ENCODE measurements at places on chromosomes 2 and 18. TPM values are rescaled to one million over a fixed set of nuclear protein-coding genes. Genes with fewer than 3 reads are reported as not detected.

DNA sequence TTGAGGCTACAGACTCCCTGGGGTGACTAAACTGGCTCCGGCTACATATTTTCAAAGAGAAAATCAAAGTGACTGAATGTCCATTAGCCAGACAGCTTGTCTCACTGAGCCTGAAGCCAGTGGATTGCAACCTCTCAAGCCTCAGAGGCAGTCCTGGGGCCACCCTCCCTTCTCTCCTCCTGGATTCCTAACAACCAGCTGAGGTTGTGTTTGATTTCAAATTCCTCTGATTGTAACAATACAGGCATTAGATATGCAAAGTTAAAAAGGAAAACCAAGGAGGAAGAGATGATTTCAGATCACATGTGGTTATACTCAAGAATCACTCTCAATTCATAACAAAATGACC, 101.0 kb upstream of the LMAN1 start:
- H3K4me3 ChIP-seq, result no peak overlapping the region
- H3K27ac ChIP-seq, result no peak overlapping the region
- no peaks in the 10 kb centered on the region for H3K4me1 ChIP-seq
- DNase-seq, result no peak
- no peaks in the 10 kb centered on the region for H3K36me3 ChIP-seq
- H3K27me3 ChIP-seq, result no peaks in the 10 kb centered on the region

DNA sequence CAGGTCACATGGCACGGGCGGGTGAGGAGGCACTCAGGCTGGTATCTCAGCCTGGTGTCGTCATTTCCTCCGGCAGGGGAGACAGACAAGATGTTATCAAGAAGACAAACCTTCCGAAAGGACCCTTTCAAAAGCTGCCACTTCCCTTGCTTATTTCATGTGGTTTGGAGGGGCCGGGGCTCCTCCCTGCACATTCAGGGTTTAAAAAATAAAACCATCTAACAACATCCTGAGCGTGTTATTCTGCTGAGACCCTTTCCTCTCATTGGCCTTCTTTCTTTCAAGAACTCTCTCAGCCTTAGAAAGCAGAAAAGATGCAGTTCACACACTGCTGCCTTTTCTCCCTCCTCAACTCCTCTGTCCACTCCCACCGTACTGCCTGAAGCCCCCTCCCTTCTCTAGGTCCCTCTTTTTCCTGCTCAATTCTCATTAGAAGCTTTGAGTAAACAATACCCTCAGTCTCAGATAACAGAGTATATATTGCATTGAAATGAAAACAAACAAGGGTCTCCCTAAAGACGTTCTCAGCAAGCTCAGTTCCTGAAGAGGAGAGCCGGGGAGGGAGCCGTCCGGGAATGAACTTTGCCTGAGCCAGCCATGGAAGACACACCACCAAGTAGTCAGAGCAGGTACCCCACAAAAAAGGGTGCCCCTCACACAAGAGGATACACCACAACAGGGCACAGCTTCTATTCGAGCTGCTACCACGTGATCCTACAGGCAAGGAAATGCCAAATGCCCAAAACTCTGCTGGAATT, 9.7 kb downstream of the SMAD7 start:
- H3K27me3 ChIP-seq, result no peaks in the 10 kb centered on the region
- peak; percentile 94 for DNase-seq
- peak overlapping the region; percentile 49 for H3K27ac ChIP-seq
- H3K4me1 ChIP-seq, result peaks cover 97% of the 10 kb centered on the region

GRCh38 chr2:241063587-241063986, 38.5 kb downstream of the MTERF4 start:
- no peak overlapping the region for H3K27ac ChIP-seq
- no peaks in the 10 kb centered on the region for H3K27me3 ChIP-seq
- peaks cover 10% of the 10 kb centered on the region for H3K4me1 ChIP-seq
- no peak for DNase-seq
- H3K36me3 ChIP-seq, result no peaks in the 10 kb centered on the region
- no peak overlapping the region for H3K4me3 ChIP-seq

- no peaks in the 10 kb centered on the region for H3K27me3 ChIP-seq
- no peak for DNase-seq
- H3K4me3 ChIP-seq, result no peak overlapping the region
- no peak overlapping the region for H3K27ac ChIP-seq
- H3K4me1 ChIP-seq, result no peaks in the 10 kb centered on the region
Observed at GRCh38 chr2:209671020-209671680, 100.5 kb upstream of the UNC80 start.

- H3K27me3 ChIP-seq, result no peaks in the 10 kb centered on the region
- peaks cover 81% of the 10 kb centered on the region for H3K4me1 ChIP-seq
- no peaks in the 10 kb centered on the region for H3K36me3 ChIP-seq
- no peak overlapping the region for H3K4me3 ChIP-seq
- DNase-seq, result no peak
Observed at GRCh38 chr2:54999182-54999581, 51.1 kb downstream of the RTN4 start.

- H3K27ac ChIP-seq, result no peak overlapping the region
- H3K36me3 ChIP-seq, result no peaks in the 10 kb centered on the region
- H3K27me3 ChIP-seq, result no peaks in the 10 kb centered on the region
- H3K4me1 ChIP-seq, result no peaks in the 10 kb centered on the region
- DNase-seq, result no peak
Observed at GRCh38 chr2:234827096-234827860, 124.5 kb upstream of the SH3BP4 start.

DNA sequence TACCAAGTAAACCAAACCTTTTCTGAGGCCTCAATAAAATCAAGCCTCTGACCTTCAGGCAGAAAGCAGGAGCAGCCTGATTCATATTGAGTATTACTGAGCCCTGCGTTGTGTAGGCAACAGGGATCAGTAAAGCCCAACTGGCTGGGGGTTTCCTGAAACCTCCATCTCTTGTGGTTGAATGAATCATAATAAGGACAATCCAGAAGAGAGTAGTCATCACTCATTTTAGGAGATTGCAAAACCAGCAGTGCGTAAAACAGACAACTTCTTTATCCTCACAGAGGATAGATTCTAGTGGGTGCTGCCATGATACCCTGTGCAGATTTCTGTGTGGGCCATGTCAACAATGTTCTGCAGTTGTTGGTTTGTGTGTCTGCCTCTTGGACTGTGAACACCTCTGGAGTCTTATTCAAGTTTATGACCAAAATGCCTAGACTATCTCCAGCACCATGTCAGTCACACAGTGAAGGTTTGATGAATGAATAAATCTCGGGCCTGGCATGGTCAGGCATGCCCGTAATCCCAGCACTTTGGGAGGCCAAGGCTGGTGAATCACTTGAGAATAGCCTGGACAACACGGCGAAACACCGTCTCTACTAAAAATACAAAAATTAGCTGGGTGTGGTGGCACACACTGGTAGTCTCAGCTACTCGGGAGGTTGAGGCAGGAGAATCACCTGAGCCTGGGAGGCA, 51.8 kb upstream of the RAB27B start:
- H3K4me1 ChIP-seq, result no peaks in the 10 kb centered on the region
- H3K27ac ChIP-seq, result no peak overlapping the region
- H3K4me3 ChIP-seq, result no peak overlapping the region
- H3K27me3 ChIP-seq, result no peaks in the 10 kb centered on the region
- no peaks in the 10 kb centered on the region for H3K36me3 ChIP-seq

DNA sequence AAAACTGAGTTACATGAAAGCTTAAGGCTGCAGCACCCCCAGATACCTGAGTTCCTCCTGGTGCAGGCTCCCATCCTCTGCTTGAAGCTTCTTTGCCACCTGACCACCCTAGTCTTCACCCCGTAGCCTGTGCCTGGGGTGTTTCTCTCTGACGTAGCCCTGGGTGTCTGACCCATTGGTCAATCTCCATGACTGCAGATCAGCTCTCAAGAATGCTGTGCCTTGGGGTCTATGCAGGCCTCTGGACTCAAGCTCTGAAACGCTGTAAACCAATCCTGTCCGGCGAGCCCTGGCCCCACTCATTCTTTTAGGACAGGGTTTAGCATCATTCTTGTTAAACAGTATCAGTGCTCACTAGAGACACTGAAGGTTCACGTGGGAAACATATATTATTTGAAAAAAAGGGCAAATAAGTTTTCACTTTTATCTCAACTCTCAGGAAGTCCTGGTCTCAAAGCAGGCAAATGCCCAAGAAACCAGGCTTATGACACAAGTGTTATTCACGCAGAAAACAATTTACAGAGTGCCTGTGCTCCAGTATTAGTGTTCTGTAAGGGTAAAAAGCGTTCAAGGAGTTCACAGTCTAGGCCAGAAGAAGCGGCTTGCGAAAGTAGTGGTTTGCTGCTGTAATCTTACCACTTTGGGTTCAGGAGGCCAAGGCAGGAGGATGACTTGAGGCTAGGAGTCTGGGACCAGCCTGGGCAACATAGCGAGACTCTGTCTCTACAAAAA, 22.8 kb upstream of the PPP4R1 start:
- H3K27ac ChIP-seq, result no peak overlapping the region
- H3K27me3 ChIP-seq, result no peaks in the 10 kb centered on the region
- H3K36me3 ChIP-seq, result no peaks in the 10 kb centered on the region
- H3K4me3 ChIP-seq, result no peak overlapping the region
- H3K4me1 ChIP-seq, result no peaks in the 10 kb centered on the region

DNA sequence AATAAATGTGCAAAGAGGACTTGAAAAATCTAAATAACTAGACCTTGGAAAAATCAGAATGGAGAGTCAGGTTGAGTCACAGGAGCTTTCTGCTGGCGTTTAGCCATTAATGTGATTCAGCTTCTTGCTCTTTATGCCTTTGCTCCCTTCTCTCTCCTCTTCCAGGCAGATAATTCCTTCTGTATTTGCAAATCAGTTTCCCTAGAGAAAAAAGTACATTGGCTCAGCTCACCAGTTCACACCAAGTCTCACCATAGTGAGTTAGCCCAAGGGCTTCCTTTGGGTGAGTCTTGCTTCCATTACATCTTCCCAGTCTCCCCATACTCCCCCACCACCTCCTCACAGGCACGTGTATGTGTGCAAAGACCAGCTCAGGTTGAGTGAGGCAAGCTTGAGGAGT, 73.6 kb downstream of the CYBRD1 start:
- H3K36me3 ChIP-seq, result no peaks in the 10 kb centered on the region
- no peaks in the 10 kb centered on the region for H3K27me3 ChIP-seq
- H3K4me3 ChIP-seq, result no peak overlapping the region
- no peaks in the 10 kb centered on the region for H3K4me1 ChIP-seq

DNA sequence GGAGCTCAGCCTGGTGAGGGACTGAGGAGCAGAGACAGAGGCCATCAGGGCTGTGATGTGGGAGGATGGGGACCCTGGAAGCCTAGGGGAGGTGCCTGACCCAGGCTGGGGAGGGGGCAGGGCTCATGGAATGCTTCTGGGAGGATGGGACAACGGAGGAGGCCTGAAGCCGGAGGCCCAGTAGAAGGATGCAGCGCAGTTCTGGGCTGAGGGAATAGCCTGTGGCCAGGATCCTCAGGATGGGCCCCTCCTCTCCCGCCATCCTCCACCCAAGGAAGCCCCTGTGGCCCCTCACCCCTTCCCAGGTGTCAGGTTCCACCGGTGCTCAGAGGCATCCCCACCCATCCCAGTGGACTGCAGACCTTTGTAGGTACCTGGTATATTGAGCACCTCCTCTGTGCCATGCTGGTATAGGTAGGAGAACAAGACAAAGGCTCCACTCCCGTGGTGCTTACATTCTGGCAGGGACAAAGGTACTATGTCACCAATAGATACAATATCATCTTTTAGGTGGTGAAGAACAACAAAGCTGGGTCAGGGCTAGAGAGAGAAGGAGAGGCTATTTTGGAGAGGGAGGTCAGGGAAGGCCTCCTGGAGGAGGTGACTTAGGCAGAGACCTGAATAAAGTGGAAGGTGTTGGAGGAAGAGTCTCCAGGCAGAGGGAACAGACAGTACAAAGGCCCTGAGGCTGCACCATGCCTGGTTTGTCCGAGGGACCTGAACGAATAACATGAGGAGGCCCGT, 2.7 kb downstream of the ZAP70 start:
- no peaks in the 10 kb centered on the region for H3K27me3 ChIP-seq
- peak overlapping the region; percentile 91 for H3K27ac ChIP-seq
- peaks cover 92% of the 10 kb centered on the region for H3K4me1 ChIP-seq
- DNase-seq, result no peak

DNA sequence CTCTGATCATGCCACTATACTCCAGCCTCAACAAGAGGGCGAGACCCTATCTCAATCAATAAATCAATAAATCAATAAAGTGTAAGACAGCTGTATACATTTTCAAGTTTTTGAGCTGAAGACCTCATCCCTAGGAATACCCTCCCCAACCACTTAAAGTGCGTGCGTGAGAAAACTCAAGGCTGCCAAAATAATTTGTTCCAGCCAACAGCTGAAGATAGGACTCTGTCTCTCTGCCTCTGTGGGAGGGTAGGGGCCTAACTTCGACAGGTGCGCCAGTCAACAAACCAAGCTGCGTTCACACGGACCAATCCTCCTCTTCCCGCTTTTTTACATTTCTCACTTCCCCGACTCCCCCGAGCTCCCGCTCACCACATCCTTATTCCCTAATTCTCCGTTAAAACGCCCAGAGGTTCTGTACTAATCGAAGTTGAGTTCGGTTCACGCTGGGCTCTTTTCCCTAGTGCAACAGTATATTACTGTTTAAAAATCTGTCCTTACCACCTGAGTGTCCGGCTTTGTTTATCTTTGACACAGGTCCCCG, 618 bp downstream of the POLR2D start:
- DNase-seq, result no peak
- peaks cover 15% of the 10 kb centered on the region for H3K36me3 ChIP-seq
- peaks cover 53% of the 10 kb centered on the region for H3K4me1 ChIP-seq
- H3K4me3 ChIP-seq, result peak overlapping the region; percentile 78
- peak overlapping the region; percentile 80 for H3K27ac ChIP-seq
- no peaks in the 10 kb centered on the region for H3K27me3 ChIP-seq

- no peak overlapping the region for H3K4me3 ChIP-seq
- DNase-seq, result no peak
- H3K4me1 ChIP-seq, result peaks cover 46% of the 10 kb centered on the region
Observed at GRCh38 chr2:223956300-223956699, 963 bp upstream of the MRPL44 start.

- no peaks in the 10 kb centered on the region for H3K27me3 ChIP-seq
- DNase-seq, result no peak
- no peak overlapping the region for H3K4me3 ChIP-seq
- H3K36me3 ChIP-seq, result no peaks in the 10 kb centered on the region
- no peaks in the 10 kb centered on the region for H3K4me1 ChIP-seq
- no peak overlapping the region for H3K27ac ChIP-seq
Observed at GRCh38 chr2:18046558-18047212, 168.2 kb downstream of the KCNS3 start.

- no peak overlapping the region for H3K27ac ChIP-seq
- no peaks in the 10 kb centered on the region for H3K36me3 ChIP-seq
- no peak for DNase-seq
- no peaks in the 10 kb centered on the region for H3K4me1 ChIP-seq
- H3K4me3 ChIP-seq, result no peak overlapping the region
- H3K27me3 ChIP-seq, result no peaks in the 10 kb centered on the region
Observed at GRCh38 chr18:57743008-57743407, 60.1 kb downstream of the ATP8B1 start.

DNA sequence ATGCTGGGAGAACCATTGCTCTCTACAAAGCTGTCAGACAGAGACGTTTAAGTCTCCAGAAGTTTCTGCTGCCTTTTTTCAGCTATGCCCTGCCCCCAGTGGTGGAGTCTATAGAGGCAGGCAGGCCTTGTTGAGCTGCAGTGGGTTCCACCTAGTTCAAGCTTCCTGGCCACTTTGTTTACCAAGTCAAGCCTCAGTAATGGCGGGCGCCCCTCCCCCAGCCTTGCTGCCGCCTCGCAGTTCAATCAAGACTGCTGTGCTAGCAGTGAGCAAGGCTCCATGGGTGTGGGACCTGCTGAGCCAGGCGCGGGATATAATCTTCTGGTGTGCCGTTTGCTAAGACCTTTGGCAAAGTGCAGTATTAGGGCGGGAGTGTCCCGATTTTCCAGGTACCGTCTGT, 52.7 kb upstream of the SCYGR2 start:
- no peak overlapping the region for H3K27ac ChIP-seq
- H3K27me3 ChIP-seq, result no peaks in the 10 kb centered on the region
- H3K4me1 ChIP-seq, result no peaks in the 10 kb centered on the region
- no peak for DNase-seq
- H3K4me3 ChIP-seq, result no peak overlapping the region

The DSG1 gene
- total RNA-seq, result not detected

The OSBPL1A gene
- 4.5 TPM for total RNA-seq

The C2orf78 gene
- not detected for total RNA-seq

The CAPN14 gene
- 0.61 TPM for total RNA-seq

The ZNF385B gene
- total RNA-seq, result not detected

The ADAM23 gene
- total RNA-seq, result 28.1 TPM

The PPP1R1C gene
- total RNA-seq, result not detected

Measured in CD4-positive, alpha-beta memory T cell (primary cell).